Upper lobe of left lung (tissue), 6 donors: ENCODE measurements at places on chromosomes 12 and 14. TPM values are rescaled to one million over a fixed set of nuclear protein-coding genes. Genes with fewer than 3 reads are reported as not detected.

Gene GPRC5D
- total RNA-seq, result not detected

GRCh38 chr12:128026696-128027574, 240.0 kb upstream of the TMEM132C start:
- H3K36me3 ChIP-seq, result no peaks in the 10 kb centered on the region
- no peak for DNase-seq
- no peak overlapping the region for H3K27ac ChIP-seq
- no peak overlapping the region for H3K4me3 ChIP-seq
- no peaks in the 10 kb centered on the region for H3K27me3 ChIP-seq
- H3K4me1 ChIP-seq, result no peaks in the 10 kb centered on the region

- peaks cover 3% of the 10 kb centered on the region for H3K4me1 ChIP-seq
- H3K27ac ChIP-seq, result peak overlapping the region; percentile 29
- no peak overlapping the region for H3K4me3 ChIP-seq
- no peak for DNase-seq
- H3K27me3 ChIP-seq, result no peaks in the 10 kb centered on the region
- no peaks in the 10 kb centered on the region for H3K36me3 ChIP-seq
Observed at GRCh38 chr12:91203610-91204009, 21.0 kb upstream of the DCN start.

DNA sequence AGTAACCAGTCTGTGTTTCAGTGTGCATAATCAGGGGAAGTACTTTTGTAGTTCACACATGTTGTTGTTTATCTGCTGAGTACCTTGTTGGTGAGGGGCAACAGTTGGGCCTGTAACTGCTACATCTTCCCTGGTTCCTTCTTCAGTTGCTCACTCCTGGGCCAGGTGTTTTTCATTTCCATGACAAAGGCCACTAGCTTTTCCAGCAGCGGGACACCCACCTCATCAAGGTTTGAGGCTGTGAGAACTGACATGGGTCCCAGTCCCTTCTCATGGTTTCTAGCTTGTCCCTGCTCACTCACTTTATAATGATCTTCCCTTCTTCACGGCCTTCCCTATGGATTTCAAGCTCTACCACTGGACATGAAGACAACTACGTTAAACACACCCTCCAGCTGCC, 1.5 kb upstream of the NOXRED1 start:
- DNase-seq, result no peak
- H3K36me3 ChIP-seq, result peaks cover 82% of the 10 kb centered on the region
- no peaks in the 10 kb centered on the region for H3K27me3 ChIP-seq

GRCh38 chr14:70073924-70074566, 114.7 kb downstream of the SLC8A3 start:
- DNase-seq, result peak; percentile 64
- no peaks in the 10 kb centered on the region for H3K27me3 ChIP-seq

DNA sequence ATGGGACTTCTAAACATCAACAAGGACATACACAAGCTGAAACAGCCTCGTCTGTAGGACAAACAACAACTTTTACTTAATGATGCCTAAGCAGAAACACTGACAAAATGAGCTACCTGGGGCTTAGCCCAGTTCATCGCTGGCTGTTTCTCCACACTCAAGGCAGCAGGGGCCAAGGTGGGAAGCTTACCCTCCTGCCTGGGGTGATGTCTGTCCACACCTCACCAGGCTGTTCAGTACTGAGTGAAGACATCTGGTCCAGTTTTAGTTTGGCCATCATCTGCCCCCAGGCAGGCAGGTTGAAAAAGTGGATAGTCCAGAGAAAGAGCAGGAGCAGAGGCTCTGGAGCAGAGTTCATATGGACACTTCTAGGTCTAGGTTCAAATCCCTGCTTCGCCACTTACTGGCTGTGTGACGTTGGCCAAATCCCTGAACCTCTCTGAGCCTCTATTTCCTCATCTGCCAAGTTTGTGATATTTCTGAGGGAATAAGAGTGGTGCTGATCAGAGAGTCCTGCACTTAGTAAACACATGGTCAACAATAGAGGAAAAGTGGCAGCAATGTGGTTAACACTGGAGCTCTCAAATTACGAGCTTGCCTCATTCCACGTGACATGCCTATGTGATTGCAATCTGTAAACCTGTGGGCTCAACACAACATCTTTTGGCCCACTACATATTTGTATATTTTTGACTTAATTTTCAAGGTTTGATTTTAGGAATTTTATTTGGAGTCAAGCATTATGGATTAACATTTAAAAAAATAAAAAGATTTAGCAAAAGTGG, 720.1 kb upstream of the TMEM132C start:
- no peak overlapping the region for H3K27ac ChIP-seq
- no peaks in the 10 kb centered on the region for H3K4me1 ChIP-seq
